ENCODE measurements at places on chromosomes 6 and 20. TPM values are rescaled to one million over a fixed set of nuclear protein-coding genes. Genes with fewer than 3 reads are reported as not detected.

DNA sequence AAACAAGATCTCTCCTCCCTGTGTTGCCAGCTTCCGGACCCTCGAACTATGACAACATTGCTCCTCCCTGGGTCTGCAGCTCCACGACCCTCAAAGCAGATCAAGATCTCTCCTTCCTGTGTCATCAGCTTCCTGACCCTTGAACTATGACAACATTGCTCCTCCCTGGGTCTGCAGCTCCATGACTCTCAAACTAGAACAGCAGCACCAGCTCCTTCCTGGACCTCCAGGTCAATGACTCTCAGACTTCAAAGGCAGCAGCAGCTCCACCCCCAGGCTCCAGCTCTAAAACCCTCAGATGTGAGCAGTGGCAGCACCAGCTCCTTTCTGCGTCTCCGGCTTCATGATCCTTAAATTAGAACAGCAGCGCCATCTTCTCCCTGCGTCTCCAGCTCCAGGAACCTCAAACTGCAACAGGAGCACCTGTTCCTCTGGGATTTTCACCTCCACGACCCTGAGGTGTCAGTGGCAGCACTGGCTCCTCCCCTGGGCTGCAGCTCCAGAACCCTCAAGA lies 341.0 kb upstream of the SULF2 start:
- DNase-seq: no peak

GRCh38 chr6:57432157-57432556 lies 114.7 kb downstream of the PRIM2 start:
- peak; percentile 58 for DNase-seq

- DNase-seq: no peak
Measured at GRCh38 chr6:18555750-18556149, 168.6 kb downstream of the RNF144B start.

DNA sequence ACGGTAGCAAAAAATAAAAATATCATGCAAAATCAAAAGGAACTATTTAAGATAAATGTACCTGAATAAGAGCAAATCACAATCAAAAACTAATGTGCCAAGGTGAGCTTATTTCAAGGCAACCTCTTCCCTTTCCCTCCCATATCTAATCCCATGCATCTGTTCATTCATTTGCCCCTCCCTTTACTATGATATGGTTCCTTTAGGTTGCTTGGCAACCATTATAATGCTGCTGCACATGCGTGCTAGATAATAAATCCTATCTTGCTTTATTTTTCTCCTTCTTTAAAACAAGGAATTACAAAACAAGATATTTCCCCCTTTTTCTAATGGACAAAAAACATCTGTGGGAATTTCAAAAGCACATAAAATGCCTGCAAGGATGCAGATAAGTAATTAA lies 318.2 kb upstream of the POU3F2 start:
- no peak for DNase-seq

GRCh38 chr6:31907158-31907813 lies 5.4 kb upstream of the ZBTB12 start:
- DNase-seq: no peak

DNA sequence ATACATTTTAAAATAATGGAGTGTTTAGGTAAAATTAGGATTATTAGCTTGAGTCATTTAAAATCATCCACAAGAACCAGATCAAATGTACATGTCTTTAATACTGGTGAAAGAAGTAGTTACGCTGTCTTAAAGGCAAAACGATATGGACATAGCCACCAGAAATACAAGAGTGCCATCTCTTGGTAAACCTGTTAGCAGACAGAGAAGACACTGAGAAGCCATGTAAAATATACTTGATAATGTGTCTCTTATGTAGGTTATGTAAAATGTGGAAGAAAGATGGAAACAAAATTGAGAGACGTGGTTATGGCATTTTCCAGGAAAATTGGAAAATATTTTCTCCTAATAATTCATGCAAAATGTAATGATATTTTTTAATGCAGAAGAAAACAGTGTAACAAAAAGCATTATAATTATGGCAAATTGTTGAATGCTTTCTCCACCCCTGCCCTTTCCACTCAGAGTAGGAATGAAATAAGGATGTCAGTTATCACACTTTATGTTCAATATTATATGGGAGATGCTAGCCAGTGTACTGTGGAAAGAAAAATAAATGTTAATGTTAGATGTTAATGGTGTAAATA lies 12.2 kb upstream of the SLC17A2 start:
- DNase-seq: peak; percentile 50

DNA sequence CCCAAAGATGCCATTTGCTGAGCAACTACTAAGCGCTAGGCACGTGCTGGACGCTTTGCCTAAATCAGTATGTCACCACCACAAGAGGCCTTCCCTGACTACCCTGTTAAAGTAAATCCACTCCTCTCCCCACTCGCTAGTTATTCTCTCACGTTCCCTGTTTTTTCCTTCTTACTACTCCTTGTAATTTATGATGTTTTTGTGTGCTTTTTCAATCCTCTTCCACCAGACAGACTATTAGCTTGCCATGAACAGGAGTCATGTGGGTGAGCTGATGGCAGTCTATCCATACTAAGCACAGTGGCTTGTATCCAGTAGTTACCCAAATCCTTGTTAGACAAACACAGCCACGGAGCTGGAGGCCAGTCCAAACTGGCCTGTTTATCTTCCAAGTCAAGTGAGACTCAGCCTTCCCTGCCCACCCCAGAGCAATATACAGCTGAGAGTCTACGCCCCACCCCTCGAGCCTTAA lies 41.2 kb downstream of the C6orf132 start:
- DNase-seq: no peak

DNA sequence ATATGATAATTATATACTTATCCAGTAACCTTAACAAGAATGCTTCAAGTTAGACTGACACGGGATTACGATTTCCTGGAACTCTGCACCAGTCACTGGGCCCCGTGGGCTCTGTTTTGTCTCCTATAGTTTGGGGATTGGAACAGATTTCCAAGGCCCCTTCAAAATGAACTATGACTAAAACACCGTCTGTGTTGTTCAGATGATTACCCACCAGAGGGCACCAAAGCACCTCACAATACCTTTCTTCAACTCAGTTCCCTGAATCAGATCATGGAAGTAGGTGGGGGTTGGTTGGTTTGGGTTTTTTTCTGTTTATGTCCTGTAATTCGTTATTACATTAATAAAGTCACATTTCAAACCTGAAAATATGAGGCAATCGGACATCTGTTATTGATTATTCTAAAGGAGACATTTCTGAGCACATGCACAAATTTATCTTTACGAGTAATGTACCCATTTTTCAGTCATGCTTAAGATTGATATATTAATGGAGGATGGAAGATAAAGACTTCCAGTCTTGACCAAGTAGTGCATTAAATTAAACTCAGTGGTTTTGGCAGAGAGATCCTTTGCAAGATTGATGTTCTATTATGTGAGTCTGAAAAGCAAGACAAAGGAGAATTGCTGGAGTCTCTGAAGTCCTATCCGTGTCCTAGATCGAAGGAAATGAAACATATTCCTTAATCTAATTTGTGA lies 112.0 kb upstream of the COL21A1 start:
- peak; percentile 83 for DNase-seq

- no peak for DNase-seq
Measured at GRCh38 chr6:125259354-125259736, 42.4 kb downstream of the HDDC2 start.

DNA sequence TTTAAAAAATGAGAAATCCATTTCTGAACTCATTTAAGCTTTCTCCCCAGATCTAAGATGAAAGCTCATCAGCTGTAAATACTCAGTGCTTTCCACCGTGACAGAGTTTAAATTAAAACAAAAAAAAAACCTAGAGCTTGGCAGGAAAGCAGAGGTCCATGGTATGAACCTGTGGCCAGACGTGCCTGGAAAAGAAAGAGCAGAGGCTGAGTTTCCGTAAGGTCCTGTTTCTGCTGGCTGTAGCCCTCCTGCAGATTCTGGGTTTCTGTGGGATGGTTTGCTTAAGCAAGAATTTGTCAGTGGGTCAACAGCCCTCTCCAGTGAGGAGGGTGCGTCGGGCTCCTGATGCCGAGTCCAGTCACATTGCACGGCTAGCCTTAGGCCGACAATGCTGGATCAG lies 383.2 kb downstream of the SAMD5 start:
- no peak for DNase-seq

GRCh38 chr6:39273406-39273821 lies 40.8 kb downstream of the KCNK17 start:
- DNase-seq: no peak

DNA sequence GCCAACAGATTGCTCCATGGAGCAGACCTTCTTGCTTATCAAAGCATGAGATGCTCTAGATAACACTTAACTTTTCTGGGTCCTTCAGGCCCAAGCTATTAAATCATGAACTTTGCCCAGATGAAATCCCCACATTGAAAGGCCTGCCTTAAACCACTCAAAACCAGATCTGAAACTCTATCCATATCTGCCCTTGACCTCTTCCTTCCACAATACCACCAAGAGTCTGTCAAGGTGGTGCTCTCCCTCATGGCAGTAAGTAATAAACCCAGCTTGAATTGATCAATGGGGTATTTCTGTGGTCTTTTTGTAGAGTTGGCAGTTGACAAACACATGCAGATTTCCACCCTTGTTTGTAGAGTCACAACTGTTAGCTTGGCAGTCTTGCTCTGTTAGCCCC lies 135.5 kb downstream of the ISM1 start:
- no peak for DNase-seq

- no peak for DNase-seq
Measured at GRCh38 chr6:170188571-170189001, 102.3 kb downstream of the DLL1 start.

GRCh38 chr6:41519745-41520699 lies 26.2 kb upstream of the FOXP4 start:
- DNase-seq: no peak

DNA sequence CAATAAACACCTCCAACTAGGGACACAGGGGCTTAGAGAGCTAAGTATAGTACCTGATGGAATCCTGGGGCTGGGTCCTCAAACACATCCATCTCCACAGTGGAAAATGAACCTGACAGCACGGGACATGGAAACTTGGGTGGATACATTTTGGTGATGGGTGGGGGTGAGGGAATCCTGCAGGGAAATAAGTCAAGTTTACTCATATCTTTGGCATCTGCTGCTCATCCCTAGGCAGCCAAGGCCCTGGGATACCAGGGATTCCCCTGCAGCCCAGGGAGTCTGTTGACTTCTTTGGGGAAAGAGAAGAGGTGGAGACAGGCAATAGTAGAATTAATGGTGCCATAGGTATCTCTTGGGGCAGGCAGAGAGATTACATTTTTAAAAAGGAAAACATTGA lies 6.6 kb downstream of the APOBEC2 start:
- DNase-seq: no peak

DNA sequence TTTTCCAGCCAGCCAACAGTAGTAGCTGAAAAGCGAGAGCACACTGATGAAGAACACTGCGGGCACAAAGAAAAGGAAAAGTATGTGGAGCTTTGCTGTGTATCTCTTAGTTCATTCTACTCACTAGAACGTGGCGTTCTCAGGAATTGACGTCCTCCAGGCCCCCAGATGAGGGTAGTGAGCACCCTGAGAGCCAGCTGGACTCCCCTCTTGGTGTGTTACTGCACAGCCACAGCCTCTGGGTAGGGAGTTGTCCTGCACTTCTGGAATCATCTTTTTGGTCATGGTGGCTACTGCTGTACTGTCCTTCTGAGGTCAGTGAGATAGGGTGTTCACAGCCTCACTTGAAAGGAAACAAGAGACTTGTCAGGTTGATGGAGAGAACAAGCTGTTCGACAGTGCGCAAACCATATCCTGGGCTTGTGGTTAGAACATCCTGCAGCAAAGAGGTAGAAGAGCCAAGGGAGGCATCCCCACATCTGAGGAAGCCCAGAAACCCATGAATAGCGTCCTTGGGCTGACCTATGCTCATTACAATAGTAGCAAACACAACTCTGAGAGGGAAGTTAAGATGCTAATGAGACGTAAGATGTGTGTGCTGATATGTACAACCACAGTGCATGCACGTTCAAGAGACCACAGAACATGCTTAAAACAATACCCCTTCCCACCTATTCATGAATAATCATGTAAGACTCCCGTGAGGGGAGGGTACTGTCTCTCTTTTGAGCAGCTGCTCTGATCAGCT lies 14.6 kb upstream of the HLA-F start:
- DNase-seq: no peak

- no peak for DNase-seq
Measured at GRCh38 chr6:168408504-168409136, 32.4 kb upstream of the SMOC2 start.

KIAA0408 gene
- total RNA-seq: not detected

BPIFB1 gene
- total RNA-seq: not detected

NT5E gene
- total RNA-seq: 115 TPM

TMEM200A gene
- total RNA-seq: 0.74 TPM

INSM1 gene
- total RNA-seq: not detected

BAK1 gene
- 25.4 TPM for total RNA-seq

ZBP1 gene
- not detected for total RNA-seq

MAP7 gene
- 0.42 TPM for total RNA-seq

ADGRB3 gene
- total RNA-seq: not detected

PERP gene
- total RNA-seq: 27.4 TPM
